Motor neuron (in vitro differentiated cells): ENCODE measurements at places on chromosomes 13 and 19.
A peak's percentile ranks its signal among the peaks of the same experiment; 100 is the strongest.

DNA sequence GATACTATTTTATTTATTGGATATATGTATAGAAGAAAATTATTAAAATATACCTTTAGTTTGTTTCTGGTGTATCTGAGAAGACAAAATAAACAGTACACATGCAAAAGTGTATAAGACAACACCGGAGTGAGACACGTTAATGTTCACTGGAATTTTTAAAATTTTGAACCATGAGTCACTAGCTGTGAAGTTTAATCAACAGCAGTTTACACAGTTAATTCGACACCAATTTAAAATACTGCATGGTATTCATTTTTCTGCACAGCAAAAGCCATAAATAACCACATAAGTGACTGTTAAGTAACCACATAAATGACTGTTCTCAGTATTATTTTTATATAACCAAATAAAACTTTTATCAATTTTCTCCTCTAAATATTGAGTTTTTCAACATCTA, 418.7 kb upstream of the NBEA start:
- no peak for ATAC-seq

DNA sequence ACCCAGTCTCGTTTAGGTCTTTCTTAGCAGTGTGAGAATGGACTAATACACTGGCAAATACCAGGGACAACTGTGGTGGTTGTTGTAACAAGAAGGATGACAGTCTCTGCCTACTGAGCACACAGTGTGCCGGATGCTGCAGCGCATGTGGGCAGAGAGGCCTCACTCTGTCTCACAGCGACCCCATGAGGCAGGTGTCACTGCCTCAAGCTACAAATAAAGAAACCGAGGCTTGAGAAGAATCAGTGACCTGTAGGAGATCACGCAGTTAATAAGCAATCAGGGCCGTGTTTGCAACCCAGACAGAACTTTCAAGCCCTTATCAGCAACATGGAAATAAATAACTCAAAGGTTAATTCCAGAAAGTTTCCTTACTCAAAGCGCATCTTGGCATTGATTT, 40.5 kb upstream of the GAS6 start:
- peak; percentile 13 for ATAC-seq

DNA sequence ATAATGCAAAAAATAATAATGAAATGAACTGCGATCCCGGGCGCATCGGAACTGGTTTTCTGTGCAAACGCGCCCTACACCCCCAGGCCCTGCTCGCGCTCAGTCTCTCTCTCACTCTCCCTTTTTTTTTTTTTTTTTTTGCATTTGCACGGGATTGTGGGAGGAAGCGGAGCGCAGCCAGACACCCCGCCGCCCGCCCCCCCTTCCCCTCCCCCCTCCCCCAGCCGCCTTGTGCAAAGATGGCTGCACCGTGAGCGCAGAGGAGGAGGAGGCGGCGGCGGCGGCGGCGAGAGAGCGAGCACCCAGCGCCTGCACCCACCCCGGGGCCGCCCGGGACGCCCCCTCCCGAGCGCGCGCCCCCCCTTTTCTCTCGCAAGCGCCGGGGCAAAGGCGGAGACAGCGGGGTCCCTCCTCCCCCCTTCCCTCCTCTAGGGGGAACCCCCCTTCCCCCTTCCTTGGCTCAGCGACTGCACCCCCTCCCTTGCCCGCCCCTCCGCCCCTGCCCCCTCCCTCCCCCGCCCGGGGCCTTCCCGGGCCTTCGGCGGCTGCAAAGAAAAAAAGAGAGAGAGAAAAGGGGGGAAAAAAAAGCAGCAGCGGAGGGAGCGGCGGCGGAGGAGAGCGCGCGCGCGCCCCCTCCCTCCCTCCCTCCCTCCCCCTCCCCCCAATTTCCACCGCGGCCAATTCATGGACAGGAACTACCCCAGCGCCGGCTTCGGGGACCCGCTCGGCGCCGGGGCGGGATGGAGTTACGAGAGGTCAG, at the start of gene PRR12:
TSS of gene PRR12 (plus strand) at position 212 of the 760 bp plus-strand sequence. CDS start at position 685, 473 bp downstream.
- ATAC-seq = peak; percentile 51

DNA sequence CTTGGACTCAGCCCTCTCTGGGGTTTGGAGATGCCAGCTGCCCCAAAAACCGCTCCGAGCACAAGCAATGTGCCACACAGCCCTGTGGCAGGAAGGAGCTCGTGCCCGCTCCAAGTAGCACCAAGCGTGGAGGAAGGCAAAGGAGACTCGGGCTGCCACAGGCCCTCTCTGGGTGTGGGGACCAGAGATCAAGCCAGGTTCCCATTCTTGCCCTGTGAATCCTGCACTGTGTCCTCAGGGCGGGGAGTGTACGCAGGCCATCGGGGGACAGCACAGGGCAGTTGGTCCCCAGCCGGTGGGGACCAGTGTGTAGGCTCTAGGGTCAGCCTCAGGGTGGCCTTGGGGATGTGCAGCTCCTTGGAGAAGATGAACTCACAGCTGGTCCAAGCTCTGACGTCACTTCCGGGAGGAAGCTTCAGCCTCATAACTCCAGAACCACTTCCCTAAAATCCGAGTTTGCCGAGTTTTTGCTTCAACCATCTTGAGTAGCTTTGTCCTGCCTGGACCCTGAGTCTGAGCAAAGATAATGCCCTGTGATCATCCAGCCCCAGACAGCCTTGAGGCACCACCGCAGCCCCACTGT, 9.3 kb upstream of the CPAMD8 start:
- ATAC-seq = no peak

GRCh38 chr13:29752175-29752574, 98.2 kb downstream of the UBL3 start:
- ATAC-seq = no peak

DNA sequence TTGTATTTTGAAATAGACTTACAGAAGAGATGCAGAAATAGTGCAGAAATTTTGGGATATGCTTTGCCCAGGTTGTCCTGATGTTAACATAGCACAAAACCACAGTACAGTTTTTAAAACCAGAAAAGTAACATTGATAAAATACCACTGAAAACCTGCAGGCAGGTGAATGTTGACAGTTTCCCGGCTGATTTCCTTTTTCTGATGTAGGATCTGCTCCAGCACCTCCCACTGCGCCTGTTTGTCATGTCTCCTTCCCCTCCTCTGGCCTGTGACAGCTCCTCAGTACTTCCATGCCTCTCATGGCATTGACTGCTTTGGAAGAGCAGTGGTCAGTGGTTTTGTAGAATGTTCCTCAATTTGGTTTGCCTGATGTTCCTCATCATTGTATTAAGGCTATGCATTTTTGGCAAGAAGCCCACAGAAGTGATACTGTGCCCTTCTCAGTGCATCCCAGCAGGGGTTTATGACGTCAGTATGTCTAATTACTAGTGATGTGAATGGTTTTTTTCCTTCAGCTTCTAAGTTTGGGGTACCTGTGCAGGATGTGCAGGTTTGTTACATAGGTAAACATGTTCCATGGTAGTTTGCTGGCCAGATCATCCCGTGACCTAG, 31.0 kb downstream of the TDRD12 start:
- no peak for ATAC-seq

DNA sequence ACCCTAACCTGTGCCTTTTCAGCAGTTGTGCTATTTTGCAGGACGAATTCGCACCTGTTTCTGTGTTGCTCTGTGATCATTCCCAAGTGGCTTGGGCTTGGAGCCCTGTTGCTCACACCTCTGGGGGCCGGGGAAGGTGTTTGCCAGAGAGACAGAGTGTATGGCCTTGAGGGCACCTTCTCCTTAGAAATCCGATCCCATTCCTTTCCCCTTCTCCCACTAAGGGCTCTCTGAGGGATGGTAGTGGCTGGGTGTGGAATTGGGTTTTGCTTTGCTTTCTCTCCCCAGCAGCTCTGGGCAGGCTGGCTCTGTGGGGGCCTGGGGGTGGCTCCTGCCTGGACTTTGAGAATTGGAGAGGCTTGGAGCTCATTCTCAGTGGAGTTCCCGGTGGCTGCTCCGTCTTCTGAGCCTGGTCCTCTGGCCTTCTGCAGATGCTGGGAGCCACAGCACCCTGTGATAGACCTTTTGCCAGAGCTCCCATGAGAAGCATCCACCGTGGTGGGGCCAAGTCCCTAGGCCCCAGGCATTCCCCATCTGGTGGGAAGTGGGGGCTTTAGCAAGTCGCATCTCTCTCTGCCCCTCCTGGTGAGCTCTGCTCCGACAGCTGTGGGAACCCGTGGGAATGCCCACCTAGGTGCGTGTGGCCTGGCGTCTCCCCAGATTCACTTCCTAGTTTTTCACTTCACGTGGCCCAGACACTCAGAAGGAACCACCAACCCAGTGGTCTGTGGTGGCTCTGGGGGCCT, 26.1 kb downstream of the ATP11A start:
- ATAC-seq = no peak

- no peak for ATAC-seq
These were observed 609.5 kb downstream of the UQCRFS1 start for GRCh38 chr19:28603453-28603852.

DNA sequence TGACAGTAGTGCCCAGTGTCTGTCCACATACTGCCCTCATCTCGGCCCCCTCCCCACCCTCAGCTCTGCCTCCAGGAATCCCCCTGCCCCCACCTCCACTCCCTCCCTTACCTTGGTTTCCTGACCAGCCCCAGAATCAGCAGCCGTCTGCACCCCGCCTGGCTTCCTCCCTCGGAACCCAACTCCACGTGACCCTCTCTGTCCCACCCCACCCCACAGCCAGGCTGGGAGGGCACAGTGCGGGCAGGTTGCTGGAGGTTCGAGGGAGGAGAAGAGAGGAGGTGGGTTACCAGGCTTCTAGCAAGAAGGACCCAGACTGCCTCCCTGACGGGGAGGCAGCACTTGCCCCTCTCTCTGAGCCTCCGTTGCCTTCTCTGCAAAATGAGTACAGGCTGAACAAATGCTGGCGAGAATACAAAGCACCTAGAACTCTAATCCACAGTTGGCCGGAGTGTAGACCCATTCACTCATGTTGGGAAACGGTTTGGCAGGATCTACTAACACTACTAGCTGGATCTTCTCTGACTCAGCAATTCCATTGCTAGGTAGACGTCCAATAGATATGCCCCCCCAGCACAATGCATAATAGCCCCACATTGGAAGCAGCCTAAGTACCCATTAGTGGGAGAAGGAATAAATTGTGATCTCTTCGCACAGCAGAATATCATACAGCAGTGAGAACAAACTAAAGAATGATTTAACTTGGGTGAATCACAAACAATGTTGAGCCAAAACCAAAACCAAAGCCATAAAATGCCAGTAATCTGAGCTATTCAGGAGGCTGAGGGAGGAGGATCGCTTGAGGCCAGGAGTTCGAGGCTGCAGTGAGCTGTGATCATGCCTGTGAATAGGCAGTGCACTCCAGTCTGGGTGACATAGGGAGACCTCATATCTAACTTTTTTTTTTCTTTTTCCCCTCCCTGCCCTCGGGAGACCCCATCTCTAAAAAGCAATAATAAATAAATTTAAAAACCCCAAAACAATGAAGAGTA, at the start of gene RASAL3:
TSS of gene RASAL3 (minus strand) at position 151 of the 992 bp plus-strand sequence. CDS start 186 bp downstream, outside the sequence.
- no peak for ATAC-seq

GRCh38 chr13:46983881-46984280, 87.0 kb upstream of the HTR2A start:
- no peak for ATAC-seq

DNA sequence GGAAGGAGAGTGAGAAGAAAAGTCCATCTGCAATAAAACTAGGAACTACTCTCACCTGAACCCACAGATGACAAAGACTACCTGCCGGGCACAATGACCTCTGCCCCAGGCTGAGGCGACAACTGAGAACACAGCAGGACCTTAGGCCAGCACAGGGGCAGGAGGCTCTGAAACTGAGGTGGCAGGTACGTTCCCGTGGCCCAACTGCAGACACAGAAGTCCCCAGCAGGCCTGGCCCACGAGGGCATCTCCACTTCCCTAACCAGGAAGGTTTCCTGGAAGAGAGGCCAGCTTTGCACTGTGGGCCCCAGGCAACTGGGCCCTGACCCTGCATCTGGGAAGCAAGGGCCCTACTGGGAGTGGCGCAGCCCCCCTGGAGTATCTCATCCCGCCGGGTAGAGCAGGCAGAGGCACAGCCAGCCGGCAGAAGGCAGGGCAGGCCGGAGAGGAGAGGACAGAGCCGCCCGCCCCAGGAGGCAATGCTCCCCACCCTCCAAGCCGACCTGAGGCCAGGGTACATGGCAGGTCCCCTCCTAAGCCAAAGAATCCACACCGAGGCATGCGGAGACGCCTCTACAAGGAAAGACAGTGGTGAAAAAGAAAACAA, 32.7 kb downstream of the STK24 start:
- no peak for ATAC-seq

GRCh38 chr13:48862572-48862971, 113.1 kb upstream of the FNDC3A start:
- no peak for ATAC-seq
